ENCODE measurements at places on chromosomes 16 and 17.

- peak; percentile 2 for DNase-seq
Measured at GRCh38 chr17:33520426-33521330, 227.6 kb upstream of the ASIC2 start.

GRCh38 chr16:50367777-50368409 lies 895 bp downstream of the BRD7 start:
- no peak for DNase-seq

GRCh38 chr16:2152695-2153506 lies 2.7 kb upstream of the TRAF7 start:
- peak; percentile 38 for DNase-seq

DNA sequence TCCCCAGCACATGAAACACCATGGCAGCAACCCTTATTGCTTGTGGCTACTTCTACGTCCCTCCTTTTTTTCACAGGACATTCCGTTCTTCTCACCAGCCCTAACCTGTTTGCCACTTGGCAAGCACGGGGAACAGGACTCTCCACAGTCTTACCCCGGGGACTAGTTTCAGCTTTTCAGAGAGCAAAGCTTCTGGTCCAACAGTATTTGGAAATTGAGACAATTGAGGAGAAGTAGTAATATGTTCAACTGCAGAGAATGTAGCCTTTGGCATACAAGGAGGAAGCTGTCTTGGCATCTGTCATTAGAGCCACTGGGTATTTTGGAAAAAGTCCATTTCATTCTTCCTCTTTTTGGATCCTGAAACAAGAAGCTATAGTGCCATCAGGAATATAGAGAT lies 65.7 kb downstream of the MAP2K6 start:
- no peak for DNase-seq

GRCh38 chr16:20944861-20945574 lies 44.4 kb downstream of the LYRM1 start:
- peak; percentile 24 for DNase-seq

DNA sequence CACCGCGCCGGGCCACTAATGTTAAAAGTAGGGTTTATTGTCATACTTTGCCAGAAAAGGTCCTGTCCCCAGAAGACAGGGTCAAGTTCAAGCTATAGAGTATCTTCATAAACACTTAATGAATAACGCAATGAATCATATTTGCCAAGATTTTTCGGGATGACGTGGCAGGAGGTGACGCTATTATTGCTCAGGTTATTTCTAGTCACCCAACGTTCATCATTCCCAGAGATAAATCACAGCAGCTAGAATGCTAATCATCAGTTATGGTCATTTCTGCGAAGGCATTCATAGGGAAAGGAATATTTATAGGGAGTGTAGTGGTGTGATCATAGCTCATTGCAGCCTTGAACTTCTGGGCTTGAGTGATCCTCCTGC lies 2.0 kb downstream of the TMC5 start:
- DNase-seq = no peak

DNA sequence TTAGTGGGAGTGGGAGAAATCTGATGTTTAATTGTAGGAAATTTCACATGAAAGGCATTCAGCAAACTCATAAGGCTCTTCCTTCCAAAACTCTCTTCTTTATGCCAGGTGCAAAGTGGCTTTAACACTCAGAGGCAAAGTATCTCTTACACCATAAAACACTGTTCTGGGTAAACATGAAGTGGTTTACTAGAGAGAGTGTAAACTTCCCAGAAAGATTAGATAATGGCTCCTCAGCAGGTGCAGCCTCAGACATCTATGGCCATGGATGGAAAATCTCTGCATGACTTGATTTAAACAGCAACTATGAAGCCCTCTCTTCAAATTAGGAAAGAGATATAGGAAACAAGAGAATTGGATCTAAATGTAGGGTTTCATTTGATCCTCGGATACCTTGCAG lies 583.1 kb upstream of the SALL1 start:
- DNase-seq = no peak

GRCh38 chr16:30896261-30896888 lies at the start of gene CTF1:
CTF1 (plus strand) TSS chr16:30896614; CDS start chr16:30896644, 30 bp downstream.
- DNase-seq = no peak

DNA sequence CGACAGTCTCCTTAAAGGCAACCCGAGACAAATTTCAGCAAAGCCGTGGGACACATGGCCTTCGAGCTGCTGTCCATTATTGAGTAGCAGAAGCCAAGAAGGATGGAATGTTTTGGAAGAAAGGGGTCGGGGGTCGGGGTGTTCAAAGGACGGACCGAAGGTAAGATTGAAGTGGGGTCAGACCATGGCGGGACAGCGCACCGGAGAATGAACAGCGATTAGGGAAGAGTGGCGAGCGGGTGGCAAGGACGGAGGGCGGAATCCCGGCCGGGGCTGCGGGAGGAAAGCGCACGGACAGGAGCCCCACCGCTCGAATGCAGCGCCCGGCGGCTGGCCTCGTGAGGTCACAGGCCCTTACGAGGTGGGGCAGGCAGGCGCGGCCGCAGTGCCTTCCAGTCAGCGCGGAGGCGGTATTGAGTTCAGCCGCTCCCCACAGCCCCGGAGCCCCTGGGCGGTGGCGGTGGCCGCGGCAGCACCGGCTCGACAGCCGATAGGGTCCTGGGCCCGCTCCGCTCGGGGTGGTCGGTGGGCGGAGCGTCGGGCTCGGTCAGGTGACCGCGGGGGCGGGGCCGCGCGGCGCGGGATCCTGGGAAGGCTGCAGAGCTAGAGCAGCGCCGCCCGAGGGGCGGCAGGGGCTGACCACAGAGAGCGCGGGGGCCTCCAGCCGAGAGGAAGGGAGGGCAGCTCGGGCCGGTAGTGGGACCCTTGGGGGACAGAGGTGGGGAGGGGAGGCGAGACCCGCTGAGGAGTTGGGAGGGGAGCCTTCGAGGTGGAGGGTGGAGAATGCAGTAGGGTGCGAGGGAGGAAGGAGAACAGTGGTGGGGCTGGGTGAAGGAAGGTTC lies at the start of gene EFCAB13:
Gene EFCAB13 (plus strand): TSS at position 574 of the 842 bp plus-strand sequence. CDS start 4,399 bp downstream, outside the sequence.
- peak; percentile 66 for DNase-seq

GRCh38 chr17:53092072-53092471 lies 730.7 kb upstream of the KIF2B start:
- no peak for DNase-seq

DNA sequence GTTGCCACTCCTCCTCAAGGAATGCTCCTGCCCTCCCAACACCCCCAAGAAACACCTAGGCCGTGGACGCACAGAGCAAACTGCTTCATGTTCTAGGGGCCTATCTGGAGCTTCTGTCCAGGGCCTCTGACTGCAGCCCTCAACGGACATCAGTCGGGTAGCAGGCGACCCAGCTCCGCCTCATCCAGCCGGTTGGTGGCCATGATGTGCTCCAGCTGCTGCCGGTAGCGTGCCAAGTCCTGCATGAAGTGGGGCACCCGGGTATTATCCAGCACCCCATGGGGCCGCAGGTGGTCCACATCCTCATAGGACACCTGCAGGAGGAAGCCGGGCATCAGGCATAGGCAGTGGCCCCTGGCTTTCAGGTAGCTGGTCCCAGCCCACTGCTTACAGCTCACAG lies 6.3 kb downstream of the NOL3 start:
- no peak for DNase-seq

DNA sequence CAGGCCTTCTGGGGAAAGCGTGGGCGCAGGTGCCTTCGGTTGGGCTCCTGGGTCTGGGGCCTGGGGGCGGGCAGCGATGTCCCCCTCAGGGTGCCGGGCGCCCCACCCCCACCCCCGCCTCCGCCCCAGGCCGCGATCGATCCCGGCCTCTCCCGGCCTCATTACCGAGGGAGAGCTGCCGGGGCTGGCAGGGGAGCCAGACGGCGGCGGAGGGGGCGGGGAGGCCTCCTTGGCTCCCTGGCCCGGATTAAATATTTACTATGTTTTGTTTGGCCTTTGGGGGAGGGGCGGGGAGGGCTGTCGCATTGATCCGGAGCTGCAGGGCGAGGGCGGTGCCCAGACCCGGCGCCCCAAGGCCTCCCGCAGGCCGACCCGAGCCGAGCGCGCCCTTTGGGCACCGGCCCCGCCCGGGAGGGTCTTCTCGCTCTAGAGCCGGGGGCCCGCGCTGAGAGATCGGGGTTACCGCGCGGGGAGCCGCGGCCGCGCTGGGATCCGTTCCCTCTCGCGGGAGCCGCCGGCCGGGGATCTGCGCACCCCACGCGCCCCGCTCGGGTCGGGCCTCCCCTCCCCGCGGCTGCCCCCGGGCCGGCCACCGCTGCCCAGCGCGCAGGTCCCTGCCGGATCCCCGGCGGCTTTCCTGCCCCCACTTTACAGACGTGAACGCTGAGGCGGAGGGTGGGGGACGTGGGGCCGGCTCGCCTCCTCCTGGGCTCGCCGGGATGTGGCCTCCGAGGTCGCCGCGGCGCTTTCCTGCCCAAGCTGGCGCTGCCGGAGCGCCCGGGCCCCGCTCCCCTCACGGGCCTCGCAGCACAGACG lies 27.0 kb downstream of the RTN4RL1 start:
- no peak for DNase-seq

DNA sequence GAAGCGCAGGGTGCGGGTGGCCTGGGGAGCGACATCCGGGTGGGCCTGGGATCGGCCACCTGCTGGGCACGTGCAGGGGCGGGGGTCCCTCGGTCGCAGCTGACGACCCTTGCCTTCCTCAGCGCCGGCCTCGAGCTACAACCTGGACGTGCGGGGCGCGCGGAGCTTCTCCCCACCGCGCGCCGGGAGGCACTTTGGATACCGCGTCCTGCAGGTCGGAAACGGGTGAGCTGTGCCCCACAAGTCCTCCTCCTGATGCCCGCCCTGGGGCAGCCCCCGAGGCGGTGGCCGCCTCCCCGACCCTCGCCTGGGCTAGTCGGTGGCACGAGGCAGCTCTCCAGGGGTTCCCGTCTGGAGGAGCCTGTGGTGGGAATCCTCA lies 1.5 kb downstream of the ITGAL start:
- no peak for DNase-seq

DNA sequence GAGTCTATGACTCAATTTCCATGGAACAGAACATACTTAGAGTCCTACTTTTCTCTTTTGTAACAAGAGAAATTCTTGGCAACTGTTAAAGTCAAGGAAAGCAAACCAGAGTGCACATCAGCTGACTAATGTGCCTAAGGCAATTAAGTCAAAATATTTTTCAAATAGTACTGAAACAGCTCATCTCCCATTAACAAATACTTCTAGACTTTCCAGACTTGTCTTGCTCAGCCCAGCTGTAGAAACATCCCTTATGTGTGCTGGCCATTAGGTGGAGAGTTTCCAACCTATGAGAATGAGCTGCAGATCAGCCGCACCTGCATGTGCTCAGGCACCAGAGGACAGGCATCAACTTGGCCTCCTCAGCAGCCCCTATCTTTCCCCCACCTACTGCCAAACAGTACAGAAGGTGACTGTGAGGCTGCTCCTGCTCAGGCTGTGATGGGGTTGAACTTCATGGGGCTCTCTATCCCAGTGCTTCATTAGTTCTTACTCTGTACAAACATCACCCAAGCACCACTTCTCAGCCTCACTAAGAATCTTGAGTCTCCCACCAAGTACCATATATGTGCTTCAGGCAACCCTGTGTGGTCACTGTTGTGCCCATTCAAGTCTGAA lies 32.2 kb downstream of the TEX2 start:
- DNase-seq = no peak

- DNase-seq = no peak
Measured at GRCh38 chr17:17269926-17270773, 10.9 kb downstream of the COPS3 start.

DNA sequence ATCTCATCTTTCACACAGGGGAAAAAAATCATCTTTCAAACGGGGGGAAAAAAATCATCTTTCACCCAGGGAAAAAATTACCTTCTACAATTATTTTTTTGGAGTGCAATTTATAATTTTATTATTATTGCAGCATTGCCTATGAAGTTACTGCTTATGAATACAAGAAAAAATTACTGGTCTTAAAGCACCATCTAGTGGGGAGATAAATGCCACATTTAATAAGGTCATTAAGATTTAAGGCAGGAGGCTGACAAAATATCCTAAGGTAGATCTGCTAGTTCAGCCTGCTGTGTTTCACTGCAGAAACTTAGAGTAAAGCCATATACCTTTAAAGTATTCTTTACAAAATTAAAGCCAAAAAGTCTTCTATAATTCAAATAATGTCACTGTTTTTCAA lies 13.7 kb downstream of the SHCBP1 start:
- DNase-seq = no peak

- DNase-seq = no peak
Measured at GRCh38 chr17:60355663-60356594, 36.0 kb downstream of the USP32 start.

- no peak for DNase-seq
Measured at GRCh38 chr16:57007530-57007929, 18.2 kb downstream of the NLRC5 start.

- no peak for DNase-seq
Measured at GRCh38 chr17:52027081-52027480, 131.4 kb downstream of the CA10 start.

GRCh38 chr16:84823484-84823883 lies 3.7 kb downstream of the CRISPLD2 start:
- DNase-seq = no peak

- no peak for DNase-seq
Measured at GRCh38 chr17:43614561-43614960, 47.2 kb downstream of the MEOX1 start.

DNA sequence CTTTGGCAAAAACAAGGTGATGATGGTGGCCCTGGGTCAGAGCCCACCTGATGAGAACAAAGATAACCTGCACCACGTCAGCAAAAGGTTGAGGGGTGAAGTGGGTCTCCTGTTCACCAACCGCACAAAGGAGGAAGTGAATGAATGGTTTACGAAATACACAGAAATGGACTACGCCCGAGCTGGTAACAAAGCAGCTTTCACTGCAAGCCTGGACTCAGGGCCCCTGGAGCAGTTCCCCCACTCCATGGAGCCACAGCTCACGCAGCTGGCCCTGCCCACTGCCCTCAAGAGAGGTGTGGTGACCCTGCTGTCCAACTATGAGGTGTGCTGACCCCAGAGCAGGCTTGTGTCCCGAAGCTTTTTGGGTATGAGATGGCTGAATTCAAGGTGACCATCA lies 29.7 kb upstream of the DLX4 start:
- no peak for DNase-seq

- no peak for DNase-seq
Measured at GRCh38 chr17:3766779-3767178, 34.2 kb downstream of the ITGAE start.

- no peak for DNase-seq
Measured at GRCh38 chr17:19986941-19987861, 9.6 kb upstream of the AKAP10 start.

- no peak for DNase-seq
Measured at GRCh38 chr17:75147878-75148546, 6.3 kb downstream of the JPT1 start.

- DNase-seq = no peak
Measured at GRCh38 chr16:75048530-75048929, 49.7 kb downstream of the ZNRF1 start.

- no peak for DNase-seq
Measured at GRCh38 chr17:79733692-79734070, 2.9 kb downstream of the ENPP7 start.

DNA sequence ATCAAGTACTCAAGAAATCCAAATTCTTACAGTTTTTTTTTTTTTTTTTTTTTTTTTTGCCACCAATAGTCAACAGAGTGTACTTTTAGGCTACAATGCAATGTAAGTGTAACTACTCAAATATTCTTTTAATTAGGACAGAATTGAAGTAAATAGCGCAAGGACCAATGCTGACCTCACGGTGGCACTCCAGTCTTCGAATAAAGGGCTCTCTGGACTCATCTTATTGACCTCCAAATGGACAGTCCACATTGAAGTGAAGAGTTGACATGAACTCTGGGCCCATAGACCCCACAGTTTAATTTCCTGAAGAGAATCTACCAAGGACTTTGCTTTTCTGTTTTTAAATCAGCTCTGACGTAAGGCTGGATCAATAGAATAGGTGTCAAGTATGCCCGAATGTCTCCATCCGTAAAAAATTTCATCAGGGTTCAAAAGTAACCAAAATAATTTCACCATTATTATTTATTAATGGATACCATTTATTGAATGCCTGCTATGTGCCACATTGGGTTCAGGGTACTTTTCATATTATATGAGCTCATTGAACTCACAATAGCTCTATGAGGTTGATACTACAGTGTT lies 7.3 kb upstream of the DDX52 start:
- no peak for DNase-seq
